ENCODE measurements at places on chromosomes 6 and 20.

- DNase-seq: peak; percentile 55
Observed at GRCh38 chr6:42045538-42046460, 4.5 kb upstream of the TAF8 start.

GRCh38 chr20:59958123-59958522 lies at the start of gene CDH26:
TSS of gene CDH26 (plus strand) at chr20:59958423. CDS start at chr20:59958727, 304 bp downstream.
- DNase-seq: no peak

DNA sequence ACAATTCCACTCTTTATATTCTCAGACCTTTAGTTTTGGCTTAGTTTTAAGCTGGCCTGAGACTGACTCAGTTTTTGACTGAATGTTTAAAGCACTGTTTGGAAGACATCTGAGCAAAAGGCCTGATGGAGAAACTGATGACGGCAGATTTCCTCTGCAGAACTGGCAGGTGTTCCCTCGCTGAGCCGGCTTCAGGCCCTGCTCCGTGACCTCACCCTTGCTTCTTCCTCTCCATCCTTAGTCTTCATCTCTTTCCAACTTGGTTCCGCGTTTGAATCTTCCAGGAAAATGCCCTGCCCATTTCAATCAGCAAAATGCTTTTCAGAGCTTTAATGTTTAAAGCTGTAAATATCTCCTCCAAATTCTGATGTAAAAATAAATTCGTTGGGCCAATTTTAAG lies 6.6 kb downstream of the NKX2-4 start:
- DNase-seq: no peak

GRCh38 chr20:24491041-24491756 lies 21.8 kb downstream of the SYNDIG1 start:
- no peak for DNase-seq

- no peak for DNase-seq
Observed at GRCh38 chr6:52426667-52427066, 6.5 kb downstream of the EFHC1 start.

- no peak for DNase-seq
Observed at GRCh38 chr20:45459606-45460005, 9.9 kb upstream of the WFDC2 start.

DNA sequence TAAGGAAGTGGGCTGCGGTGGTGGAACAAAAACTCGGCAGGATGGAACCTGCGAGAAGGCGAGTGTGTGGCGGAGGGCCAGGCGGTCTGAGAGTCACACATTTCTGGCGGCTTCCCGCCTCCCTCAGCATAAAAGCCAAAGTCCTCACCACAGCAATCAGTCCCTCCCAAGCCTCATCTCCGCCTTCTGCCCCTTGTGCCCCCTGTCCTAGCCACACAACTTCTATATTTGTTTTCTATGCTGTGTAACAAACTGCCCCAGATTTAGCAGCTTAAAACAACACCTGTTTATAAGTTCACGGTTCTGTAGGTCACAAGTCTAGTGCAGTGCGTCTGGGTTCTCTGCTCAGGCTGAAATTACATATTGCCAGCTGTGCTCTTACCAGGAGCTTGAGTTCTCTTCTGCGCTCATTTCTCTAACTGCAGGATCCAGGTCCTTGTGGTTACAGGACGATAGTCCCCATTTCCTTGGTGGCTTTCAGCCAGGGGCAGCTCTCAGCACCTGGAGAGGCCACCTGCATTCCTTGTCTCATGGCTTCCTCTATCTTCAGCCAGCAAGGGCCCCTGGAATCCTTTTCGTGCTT lies 11.7 kb upstream of the SPO11 start:
- no peak for DNase-seq

DNA sequence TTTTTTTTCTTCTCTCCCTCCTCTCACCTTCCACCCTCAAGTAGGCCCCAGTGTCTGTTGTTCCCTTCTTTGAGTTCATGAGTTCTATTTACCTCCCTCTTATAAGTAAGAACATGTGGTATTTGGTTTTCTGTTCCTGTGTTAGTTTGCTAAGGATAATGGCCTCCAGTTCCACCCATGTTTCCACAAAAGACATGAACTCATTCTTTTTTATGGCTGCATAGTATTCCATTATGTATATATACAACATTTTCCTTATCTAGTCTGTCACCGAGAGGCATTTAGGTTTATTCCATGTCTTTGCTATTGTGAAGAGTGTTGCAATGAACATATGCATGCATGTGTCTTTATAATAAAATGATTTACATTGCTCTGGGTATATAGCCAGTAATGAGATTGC lies 147.9 kb downstream of the PDE7B start:
- DNase-seq: no peak

- DNase-seq: no peak
Observed at GRCh38 chr6:466564-466963, 75.0 kb downstream of the IRF4 start.

- no peak for DNase-seq
Observed at GRCh38 chr20:58125726-58126125, 102.7 kb downstream of the ANKRD60 start.

- no peak for DNase-seq
Observed at GRCh38 chr20:35840421-35840820, 68.6 kb downstream of the PHF20 start.

DNA sequence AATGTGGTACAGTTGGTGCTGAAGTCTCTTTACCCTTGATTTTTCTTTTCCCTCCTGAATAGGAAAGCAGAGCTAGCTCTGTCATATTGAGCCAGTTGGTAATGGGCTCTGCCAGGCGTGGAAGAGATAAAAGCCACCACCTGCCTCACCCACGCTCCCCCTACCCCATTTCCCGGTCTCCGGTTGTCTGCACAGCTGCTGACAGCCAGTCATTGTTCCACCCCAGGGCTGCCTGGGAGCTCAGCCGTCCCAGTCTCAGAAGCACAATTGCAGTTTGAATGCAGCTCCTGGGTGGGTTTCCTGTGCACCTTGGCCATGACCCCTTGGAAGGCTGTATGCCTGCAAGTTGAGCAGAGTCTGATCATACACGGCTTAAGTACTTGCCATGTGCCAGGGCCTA lies 675.2 kb upstream of the FLRT3 start:
- DNase-seq: no peak

- peak; percentile 60 for DNase-seq
Observed at GRCh38 chr6:97394160-97394748, 111.2 kb upstream of the MMS22L start.

DNA sequence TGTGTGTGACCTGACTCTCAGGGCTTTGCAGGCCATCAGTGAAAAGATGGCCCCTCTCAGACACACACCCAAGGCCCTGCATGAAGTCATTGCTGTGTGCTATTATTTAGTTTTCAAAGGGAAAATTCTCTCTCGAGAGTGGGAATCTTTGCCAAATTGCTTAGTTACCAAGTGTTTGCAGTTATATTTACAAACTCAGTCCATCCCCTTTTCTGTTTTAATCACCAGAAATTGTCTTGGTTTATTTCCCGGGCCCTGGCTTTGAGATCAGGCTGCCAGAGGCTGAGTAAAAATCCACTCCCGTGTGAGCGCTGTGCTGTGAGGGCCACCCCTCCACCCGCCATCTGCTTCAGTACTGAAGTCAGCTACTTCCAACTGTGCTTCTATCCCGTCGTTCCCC lies 163.1 kb downstream of the SOD2 start:
- DNase-seq: no peak

DNA sequence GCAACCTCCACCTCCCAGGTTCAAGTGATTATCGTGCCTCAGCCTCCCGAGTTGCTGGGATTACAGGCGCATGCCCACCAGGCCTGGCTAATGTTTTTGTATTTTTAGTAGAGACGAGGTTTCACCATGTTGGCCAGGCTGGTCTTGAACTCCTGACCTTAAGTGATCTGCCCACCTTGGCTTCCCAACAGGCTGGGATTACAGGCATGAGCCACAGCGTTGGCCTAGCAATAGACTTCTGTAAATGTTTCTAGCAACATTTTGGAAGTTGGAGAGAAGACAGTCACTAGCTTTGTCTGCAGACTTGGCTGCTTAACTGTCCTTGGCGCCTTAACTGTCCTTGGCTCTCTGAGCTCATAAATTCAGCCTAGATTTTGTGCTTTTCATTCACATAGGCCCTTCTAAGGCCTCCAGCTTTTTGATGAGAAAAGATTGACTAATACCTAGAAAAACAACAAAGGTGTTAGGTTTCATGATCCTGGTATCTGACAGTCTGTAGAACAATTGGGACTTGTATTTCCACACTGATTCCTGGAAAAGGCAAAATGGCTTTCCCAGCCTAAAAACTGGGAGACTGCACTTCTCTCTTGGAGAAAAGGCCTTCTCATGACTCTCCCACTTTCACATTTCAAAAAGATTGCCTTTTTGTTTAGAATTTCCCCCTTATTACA lies 49.7 kb downstream of the OR2B2 start:
- DNase-seq: no peak

DNA sequence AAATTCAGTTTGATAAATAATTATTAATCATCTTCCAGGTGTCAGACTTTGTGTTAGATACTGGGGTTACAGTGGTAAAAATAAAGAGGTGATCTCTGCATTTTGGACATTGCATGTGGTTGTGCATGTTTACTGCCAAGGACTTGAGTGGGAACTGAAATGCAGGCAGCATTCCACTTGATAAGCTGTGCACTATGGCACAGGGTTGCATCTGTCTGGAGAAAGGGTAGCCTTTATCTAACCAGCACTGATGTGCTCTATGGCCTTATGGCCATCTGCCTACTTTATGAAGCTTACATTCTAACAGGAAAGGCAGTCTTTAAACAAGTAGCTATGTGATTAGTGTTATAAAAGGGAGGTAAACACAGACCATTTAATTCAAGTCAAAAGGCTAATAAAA lies 53.0 kb upstream of the MLIP start:
- DNase-seq: no peak

DNA sequence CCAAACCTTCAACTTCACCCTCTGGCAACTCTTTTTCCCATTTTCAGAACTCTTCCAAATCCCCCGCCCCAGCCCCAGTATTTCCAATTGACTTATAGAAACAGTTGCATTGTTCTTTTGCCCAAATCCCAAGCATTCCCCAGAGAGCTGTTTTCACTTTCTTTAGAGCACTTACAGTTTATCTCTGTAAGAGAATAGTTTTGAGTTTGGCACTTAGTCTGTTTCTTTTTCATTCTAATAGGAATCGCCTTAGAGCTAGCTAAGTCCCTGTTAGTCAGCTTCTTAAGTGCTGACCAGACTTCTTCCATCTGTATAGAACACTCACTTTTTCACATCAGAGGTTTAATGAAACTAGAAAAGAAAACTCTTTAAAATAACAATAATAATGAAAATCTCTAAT lies 374.2 kb upstream of the FLRT3 start:
- no peak for DNase-seq

GRCh38 chr6:78483553-78484197 lies 383.7 kb upstream of the IRAK1BP1 start:
- DNase-seq: no peak

DNA sequence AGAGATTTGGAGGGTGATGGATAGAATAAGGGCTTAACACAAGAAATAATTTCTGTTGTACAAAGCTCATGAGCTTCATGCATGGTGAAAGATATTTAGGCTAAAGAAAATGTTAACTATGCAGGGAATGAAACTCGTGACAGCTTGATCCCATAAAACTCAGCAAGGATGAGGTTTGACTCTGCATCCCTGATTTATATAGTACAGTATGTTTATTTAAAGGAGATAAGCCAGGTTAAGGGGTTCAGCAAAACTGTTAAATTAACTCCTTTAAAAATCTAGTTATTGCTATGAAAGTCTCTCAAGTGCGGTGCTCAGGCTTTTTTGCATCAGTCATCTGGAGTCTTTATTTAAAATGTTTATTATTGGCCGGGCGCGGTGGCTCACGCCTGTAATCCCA lies 326.4 kb downstream of the LAMA2 start:
- no peak for DNase-seq

DNA sequence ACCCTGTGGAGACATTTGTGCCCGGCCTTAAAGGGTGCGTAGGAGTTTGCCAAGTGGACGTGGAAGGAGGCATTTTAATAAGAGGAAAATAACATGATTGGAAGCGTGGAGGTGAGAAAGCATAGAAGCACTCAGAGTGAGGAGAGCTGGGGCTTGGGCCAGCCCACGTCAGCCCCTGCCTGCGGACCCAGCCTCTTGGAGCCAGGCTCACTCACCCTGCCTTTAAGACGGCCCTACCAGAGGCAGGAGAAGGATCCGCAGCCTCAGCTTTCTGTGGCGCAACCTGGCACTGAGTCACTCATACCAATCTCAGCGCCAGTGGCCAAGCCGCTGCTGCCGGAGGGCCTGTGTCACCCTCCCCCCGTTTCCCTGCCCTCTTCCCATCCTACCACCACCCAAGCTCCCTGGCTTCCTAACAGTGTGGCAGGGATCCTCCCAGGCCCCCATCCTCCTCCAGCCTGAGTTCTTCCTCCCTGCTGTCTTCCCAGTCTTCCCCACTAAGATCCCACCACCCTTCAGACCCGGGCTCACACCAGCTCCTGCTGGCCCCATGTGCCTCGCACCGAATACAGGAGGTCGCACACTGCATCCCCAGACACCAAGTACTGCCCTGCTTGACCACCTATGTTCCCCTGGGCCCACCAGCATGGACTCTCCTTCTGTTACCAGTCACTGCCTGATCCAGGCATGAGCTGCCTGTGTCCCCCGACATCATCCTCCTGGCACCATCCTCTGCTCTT lies 285.2 kb downstream of the UST start:
- peak; percentile 50 for DNase-seq

DNA sequence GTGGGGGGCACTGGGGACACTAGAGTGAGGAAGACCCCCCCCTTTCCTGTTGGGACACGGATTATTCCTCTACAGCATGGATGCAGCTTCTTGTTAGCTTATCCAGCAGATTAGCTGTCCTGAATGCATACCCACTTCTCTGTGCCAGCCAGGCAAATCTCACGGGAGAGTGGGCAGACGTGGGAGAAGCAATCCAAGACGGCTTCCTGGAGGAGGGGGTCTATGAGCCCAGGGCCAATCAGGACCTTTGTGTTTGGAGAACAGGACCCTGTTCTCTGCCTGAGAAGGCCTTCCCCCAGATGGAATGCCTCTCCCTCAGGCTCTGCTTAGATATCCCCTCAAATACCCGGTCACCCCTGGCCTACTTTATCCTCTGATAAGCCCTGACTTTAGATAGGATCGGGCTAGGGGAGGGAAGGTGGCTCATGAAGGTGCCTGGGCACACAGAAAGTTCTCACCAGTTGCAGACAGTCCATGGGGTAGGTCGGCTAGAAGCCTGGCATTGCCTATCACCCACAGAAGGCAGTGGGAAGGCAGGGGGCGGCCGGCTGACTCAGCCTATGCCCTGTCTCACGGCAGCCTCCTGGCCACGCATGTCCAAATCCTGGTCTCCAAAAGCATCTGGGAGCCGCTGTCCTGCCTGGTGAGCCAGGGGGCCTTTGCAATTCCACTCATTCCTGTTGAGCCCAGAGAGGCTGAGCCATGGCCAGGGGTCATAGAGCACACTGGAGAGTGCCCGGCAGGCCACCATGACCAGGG lies 34.7 kb downstream of the SUN5 start:
- no peak for DNase-seq

DNA sequence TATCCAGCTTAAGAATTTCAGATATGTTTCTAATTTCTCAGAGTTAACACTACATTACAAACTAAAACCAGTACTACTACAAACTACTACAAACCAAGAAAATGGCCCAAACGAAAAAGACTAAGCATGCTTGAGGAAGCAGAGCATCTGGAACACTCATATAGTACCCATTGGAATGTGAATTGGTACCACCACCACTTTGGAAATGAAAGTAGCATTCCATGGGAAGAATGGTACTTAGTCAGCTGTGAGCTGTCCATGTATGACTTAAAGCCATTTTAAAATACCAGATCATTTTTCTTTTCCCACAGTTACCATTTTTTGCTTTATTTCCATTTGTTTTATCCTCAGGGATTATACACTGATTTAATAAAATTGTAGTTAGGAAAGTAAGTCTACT lies 30.5 kb downstream of the FBXO9 start:
- no peak for DNase-seq
